ENCODE measurements at places on chromosomes 5 and 9.

- DNase-seq = no peak
Measured at GRCh38 chr5:84706678-84707641, 322.3 kb upstream of the EDIL3 start.

DNA sequence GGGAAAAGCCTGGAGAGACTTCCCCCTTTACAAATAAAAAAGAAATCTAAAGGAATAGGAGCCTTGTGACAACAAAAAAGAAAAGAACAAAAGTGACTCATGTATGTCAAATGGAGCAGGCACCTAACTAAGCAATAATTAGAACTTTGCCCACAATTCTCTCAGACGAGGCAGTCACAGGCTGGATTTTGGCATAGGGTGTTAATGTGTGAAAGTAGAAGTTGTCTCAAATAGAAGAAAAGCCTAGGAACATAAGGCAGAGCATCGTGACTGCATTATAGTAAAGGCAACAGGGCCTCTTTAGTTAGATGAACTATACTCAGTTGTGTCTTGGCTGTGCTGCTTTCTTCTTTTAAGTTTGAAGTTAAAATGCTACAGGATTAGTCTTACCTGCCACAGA lies 219.9 kb upstream of the TMEM161B start:
- no peak for DNase-seq

DNA sequence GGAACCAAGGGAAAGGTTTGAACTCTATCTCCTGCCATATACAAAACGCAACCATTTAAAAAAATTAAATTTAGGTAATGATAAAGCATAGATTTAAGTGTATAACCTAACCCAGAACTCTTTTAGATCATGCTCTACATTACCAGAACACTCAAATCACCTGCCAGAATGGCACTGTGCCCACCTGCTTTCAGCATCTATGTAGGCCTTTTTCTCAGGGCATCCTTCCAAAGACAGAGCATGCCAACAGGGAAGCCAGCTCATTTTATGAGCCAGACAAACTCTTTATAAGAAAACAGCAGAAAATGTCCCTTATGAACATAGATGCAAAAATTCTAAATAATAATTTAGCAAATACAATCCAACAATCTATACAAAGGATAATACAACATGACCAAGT lies 47.9 kb upstream of the SMAD5 start:
- DNase-seq = peak; percentile 40

DNA sequence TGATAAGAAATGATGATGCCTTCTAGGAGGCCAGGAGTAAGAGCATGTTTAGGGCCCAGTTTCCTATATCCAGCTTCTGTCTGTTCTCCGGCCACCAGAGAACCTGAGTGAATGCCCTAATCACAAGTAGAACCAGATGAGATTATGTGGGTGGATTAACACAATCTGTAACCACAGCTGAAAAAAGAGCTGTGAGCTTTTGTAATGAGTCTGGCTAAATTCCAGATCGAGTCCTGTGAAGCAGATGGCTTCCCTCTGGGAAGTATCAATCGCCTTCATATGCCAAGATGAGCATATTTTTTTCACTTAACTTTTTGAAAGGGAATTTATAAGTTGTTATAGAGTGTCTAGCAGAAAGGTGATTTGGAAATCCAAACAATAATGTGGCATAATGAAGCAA lies 99.8 kb downstream of the NNT start:
- DNase-seq = no peak

GRCh38 chr5:135694012-135694411 lies 115.2 kb upstream of the CXCL14 start:
- DNase-seq = no peak

GRCh38 chr9:116198344-116198743 lies 44.8 kb downstream of the PAPPA start:
- no peak for DNase-seq

GRCh38 chr5:114208120-114208519 lies 153.8 kb upstream of the KCNN2 start:
- DNase-seq = no peak

DNA sequence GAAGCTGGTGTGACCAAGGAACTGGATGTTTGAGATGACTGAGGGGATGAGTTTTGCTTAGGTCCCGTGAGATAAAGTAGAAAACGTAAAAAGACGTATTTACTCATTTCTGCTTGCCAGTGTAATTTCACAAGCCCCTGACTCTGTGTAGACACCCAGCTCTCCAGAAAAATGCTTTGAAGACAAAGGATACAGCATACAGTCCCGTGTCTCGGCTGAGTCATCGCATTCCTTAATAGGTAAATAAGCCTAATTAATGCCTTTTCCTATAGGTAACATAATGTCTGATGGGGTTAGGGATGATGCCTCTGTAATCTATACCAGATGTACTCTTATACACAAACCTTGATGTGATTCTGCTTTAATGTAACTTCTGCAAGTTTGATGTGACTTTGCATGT lies 20.2 kb downstream of the S100Z start:
- DNase-seq = no peak

DNA sequence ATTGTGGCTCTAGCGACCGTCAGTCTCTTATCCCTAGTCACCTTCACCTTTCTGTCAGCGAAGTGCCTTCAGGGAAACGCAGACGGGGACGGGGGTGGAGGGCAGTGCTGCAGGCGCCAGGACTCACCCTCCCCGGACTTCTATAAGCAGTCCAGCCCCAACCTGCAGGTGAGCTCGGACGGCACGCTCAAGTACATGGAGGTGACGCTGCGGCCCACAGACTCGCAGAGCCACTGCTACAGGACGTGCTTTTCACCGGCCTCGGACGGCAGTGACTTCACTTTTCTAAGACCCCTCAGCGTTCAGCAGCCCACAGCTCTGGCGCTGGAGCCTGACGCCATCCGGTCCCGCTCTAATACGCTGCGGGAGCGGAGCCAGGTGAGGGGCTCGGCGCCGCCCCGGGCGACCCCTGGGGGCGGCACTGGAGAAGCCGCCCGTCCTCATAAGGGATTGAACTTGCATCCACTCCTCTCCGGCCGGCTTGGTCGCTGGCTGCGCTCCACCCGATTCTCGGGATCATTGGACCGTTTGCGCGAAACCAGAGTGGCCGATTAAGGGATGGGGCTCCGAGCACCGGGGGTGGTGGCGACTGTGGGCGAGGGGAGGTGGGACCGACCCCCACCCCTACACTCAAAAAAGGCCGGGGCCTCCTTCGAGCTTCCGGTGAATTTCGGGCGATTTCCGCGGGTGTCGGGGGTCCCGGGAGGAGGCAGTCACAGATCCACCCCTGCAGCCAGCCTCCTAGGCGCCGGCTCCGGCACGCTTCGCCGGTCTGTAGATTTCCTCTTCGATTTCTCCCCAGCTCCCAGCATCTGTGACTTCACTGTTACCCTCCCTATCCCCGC lies 2.7 kb downstream of the PCDHGC5 start:
- DNase-seq = no peak

- no peak for DNase-seq
Measured at GRCh38 chr5:157859227-157859575, 256 bp upstream of the CLINT1 start.

DNA sequence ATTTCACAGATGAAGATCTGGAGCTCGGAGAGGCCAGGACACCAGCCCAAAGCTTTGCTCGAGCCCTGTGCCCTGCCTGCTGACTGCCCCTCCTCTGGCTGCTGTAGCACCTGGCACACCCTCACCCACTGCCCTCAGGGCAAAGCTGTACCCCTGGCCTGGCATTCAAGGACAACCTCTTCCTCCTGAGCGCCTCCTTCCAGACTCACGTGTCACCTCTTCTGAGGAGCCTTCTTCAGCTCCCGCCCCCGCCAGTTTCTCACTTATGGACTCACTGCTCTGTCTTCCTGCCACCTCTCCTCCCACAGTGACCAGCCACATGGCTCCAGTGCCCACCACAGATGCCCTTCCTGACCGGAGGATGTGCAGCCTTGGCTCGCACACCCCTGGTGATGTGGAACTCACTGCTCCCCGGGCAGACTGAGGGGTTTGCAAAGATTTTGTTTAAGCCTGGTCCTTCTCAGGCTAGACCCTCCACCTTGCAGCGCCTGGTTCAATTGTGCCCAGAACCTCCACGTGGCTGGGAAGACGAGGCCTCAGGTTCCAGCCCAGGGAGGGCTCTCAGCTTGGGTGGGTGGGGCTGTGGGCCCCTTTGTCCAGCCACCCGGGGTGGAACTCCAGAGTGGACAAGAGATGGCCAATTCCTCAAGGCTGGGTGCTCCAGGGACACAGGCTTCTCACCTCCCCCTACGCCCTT lies 46.6 kb upstream of the PHYKPL start:
- DNase-seq = no peak

- no peak for DNase-seq
Measured at GRCh38 chr5:134437340-134437846, 25.7 kb upstream of the CDKN2AIPNL start.

GRCh38 chr9:109478051-109478563 lies 20.0 kb downstream of the PTPN3 start:
- no peak for DNase-seq

GRCh38 chr9:22131817-22132216 lies 122.7 kb upstream of the CDKN2B start:
- DNase-seq = no peak

- DNase-seq = no peak
Measured at GRCh38 chr9:5040730-5041389, 55.8 kb downstream of the JAK2 start.

DNA sequence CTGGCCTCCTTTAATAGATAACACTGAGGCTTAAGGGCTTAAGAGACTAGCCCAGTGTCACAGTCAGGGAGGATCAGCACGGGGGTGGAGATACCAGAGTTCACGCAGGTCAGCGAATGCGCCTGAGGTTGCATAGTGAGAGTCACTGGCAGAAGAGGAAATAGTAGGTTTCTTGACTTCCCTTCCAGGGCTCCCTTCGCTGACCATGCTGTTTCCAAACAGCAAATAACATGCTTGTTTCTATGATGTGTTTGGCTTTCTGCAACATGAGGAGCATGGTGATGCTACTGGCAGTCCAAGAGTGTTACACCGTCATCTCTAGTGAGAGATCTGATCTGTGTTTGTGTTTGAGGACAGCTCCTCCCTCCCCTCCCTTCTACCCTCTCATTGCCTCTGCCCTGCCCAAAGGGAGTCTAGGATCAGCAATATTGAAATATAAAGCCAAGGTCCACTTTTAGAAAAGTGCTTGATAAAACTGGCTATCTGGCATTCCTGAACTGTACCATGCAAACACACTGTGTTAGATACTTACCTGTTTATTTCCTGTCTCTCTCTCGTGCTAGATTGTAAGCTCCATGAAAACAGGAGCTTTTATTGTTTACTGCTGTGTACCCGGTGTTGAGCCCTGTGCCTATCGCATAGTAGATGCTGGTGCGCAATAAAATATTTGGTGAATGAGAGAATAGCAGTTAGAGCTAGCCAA lies 12.3 kb downstream of the TLE4 start:
- no peak for DNase-seq

- no peak for DNase-seq
Measured at GRCh38 chr5:88664645-88665044, 218.3 kb downstream of the MEF2C start.

GRCh38 chr9:2919347-2919746 lies 75.5 kb upstream of the PUM3 start:
- no peak for DNase-seq

DNA sequence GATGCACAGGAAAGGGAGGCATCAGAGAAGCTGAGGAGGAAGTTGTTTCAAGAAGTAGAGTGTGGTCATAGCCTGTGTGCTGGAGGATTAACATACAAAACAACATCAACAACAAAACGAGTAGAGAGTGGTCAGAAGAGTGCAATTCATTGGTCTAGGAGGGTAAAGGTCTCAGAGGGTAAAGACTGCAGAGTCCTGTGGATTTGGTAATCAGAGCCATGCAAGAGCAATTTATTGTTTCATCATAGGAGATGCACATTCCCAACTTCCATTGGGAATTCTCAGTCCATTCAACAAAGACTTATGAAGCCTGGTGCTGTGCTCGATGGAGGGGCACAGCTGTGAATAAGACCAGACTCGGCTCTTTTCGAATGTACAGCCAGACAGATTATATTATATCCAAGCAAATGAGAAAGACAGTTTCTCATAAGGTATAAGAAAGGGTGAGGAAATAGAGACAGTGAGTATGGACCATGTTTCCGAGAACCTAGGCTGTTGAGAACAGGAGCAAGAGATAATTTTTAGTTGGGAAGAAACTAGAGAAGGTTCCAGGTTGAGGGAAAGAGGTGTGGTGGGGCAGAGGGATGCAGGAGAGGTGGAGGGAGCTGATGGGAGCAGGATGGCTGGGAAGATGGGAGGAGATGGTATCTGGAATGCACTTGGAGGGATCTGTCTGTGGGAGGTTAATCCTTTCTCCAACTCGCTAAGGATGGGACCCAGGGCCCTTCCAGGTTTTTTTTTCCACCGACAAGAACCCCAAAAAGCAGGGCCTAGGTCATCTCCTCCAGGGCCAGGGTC lies 7.9 kb upstream of the MYORG start:
- no peak for DNase-seq

GRCh38 chr9:18188971-18189370 lies 285.0 kb upstream of the ADAMTSL1 start:
- no peak for DNase-seq

DNA sequence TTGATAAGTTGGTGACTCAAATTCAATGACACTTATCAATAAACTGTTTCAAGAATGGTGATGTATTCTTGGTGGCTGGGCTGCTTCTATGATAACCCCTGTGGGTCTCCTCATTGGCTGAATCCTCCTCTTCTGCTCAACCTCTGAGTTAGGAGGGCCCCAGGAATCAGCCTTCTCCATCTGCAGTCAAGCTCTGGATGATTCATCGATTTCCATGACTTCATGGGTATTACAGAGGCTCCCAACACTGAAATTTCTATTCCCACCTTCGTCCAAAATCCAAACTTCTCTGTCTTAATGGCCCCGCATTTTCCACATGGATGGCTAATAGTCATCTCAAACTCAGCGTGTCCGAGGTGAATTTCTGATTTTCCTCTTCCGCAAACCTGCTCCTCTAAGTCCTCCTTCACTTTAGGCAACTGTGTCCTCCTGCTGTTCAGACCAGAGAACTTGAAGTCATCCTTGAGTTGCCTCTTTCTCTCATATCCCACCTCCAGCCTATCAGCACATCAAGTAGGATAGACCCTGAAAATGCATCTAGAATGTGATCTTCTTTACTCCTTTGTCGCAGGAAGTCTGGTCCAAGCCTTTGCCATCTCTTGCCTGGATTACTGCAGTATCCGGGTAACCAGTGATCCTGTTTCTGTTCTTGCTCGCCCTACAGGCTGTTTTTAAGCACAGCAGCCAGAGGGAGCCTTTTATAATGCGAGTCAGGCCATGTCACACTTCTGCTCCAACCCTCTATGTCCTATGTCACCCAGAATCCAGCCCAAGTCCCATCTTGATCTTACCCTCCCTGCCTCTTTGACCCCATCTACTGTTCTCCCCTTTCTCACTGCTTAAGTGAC lies 41.4 kb upstream of the IL7R start:
- no peak for DNase-seq

All from dorsolateral prefrontal cortex (tissue), 122 donors.